ENCODE measurements at places on chromosomes 16 and 17. TPM values are rescaled to one million over a fixed set of nuclear protein-coding genes. Genes with fewer than 3 reads are reported as not detected.

Gene DCTN5
- total RNA-seq = 58.0 TPM

Gene CHST5
- total RNA-seq = 62.6 TPM

Gene AOC2
- not detected for total RNA-seq

Gene MAPT
- total RNA-seq = 0.35 TPM

Gene MT1G
- total RNA-seq = 149 TPM

Gene DHX58
- 12.8 TPM for total RNA-seq

Gene OR3A3
- not detected for total RNA-seq

Gene GABARAP
- total RNA-seq = 521 TPM

Gene RAMP2
- 9.9 TPM for total RNA-seq

Gene KRTAP3-1
- not detected for total RNA-seq

- no peak for DNase-seq
- no peaks in the 10 kb centered on the region for H3K4me1 ChIP-seq
- H3K4me3 ChIP-seq = no peak overlapping the region
- no peaks in the 10 kb centered on the region for H3K36me3 ChIP-seq
These were observed 188.6 kb downstream of the C16orf78 start for GRCh38 chr16:49562228-49562627.

DNA sequence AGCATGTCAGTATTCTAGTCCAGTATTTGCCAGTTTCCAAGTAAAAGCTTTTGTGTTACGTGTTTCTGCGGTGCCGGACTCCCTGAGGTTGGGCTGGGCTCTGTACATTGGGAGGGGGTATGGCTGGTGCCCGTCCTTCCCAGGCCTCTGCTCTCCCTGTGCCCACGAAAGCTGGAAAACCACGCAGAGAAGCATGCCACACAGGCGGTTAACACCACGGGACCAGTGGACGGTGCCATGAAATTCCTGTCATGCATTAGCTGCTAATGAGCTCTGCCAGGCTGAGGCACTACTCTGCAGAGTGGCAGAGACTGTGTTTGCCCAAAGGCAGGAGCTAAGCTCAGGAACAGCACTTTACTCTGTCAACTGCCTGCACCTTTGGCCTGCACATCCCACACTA, 8.1 kb downstream of the SMIM5 start:
- no peak for DNase-seq
- no peaks in the 10 kb centered on the region for H3K4me1 ChIP-seq
- H3K27me3 ChIP-seq = no peaks in the 10 kb centered on the region
- H3K27ac ChIP-seq = peak overlapping the region; percentile 62
- H3K4me3 ChIP-seq = no peak overlapping the region
- no peaks in the 10 kb centered on the region for H3K36me3 ChIP-seq

DNA sequence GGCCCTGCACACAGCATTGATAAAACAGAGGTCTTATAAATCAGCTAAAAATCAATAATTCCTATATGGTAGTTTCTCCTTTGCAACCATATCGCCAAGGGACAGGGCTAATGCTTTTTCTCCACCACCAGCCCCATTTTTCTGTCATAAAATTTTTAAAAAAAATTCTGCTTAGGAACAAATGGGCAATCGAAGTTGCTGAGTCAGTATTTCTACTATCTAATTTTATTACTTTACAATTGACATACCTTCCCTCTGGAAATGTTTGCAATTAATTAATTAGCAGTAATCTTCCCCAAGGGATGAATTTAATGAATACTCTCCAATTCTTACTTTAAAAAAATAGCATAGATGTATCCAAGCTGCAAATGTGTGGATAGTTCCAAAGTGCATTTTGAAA, 1.7 kb upstream of the IRX6 start:
- no peak overlapping the region for H3K27ac ChIP-seq
- no peak for DNase-seq
- H3K27me3 ChIP-seq = peaks cover 11% of the 10 kb centered on the region

DNA sequence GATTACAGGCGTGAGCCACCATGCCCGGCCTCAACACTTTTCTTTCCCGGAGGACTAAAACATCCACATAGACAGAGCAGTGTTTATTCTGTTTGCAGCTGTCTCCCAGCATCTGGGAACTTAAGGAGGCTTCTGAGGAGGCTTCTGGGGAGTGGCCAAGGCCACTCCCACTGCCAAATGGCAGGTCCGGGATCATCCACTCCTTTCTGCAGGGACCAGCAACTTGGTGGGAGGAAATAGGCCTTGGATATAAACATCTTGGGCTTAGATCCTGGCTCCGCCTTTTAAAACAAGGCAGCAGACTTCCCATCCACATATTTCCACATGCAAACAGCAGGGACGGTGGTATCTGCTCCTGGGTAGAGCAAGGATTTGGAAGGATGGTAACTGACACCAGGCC, 14.1 kb upstream of the SPATA32 start:
- no peaks in the 10 kb centered on the region for H3K27me3 ChIP-seq
- H3K27ac ChIP-seq = no peak overlapping the region
- peaks cover 48% of the 10 kb centered on the region for H3K36me3 ChIP-seq
- no peak overlapping the region for H3K4me3 ChIP-seq
- no peak for DNase-seq
- H3K4me1 ChIP-seq = no peaks in the 10 kb centered on the region

DNA sequence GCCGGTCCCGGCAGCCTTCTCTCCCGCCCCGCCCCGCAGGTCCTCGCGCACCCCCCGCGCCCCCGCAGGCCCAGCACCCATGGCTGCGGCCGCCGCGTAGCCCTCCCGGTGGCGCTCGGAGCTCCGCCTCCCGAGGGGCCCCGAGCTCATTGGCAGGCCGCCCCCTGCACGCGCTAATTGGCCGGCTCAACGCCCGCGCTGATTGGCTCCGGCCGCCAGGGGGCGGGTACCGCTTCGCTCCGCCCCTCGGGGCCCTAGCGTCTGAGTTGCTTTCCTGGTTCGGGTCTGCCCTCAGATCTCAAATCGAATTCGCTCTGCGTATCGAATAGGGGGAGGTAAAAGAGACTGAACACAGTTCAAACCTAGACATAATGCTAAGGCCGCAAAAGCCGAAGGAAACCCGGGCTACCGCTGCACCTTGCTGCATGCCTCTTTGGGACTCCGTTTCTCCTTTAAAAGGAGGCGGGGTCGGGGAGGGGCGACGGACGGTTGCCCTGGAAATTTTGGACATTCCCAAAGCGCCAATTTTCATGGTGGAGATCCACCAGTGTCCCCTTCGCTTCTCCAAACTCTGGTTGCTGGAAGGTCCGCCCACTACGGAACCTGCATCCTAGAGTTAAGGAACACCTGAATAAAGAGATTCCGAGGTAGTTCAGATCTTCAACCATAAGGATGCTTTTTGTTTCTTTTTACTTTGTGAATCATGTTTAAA, at the start of gene DEXI:
Gene DEXI, minus strand, starts transcription at position 117 of the 712 bp plus-strand sequence. CDS start 463 bp downstream, outside the sequence.
- H3K27ac ChIP-seq = peak within 1 kb of the TSS; percentile 87
- H3K27me3 ChIP-seq = no peaks in the 10 kb centered on the region
- H3K4me3 ChIP-seq = peak within 1 kb of the TSS; percentile 90
- no peaks in the 10 kb centered on the region for H3K36me3 ChIP-seq
- peaks cover 33% of the 10 kb centered on the region for H3K4me1 ChIP-seq

DNA sequence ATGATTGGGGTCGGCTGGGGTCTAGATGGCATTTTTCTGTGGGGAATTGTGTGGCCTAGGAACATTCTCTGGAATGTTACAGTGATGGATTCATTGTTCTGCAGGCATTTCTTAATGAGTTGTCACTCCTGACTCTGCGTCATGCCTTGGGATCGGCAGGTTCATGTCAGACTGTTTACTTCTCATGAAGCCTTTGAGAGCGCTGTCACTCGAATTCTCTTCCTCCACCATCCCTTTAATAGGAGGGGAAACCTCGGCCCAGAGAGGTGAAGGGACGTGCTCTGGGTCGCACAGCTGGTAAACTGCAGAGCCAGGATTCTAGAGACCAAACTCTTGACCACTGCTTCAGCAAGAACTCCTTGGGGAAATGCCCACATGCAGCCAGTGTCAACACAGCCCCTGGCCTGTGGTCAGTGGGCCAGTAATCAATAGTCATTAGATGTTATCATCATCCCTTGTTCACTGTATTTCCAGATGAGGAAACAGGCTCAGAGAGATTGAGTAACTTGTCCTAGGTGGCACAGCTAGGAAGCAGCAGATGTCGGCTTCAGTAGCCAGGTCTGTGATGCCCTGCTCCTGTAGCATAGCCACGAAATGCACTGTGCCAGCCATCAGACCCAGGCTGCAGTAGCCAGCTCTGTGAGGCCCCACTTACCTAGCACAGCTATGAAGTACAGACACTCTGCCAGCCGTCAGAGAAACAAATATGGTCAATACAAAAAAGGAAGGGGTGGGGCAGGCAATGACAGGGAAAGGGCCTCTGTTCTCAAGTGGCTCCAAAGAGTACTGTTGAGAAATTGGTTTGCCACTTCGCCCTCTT, 259.0 kb downstream of the CPPED1 start:
- H3K27ac ChIP-seq = no peak overlapping the region
- no peak overlapping the region for H3K4me3 ChIP-seq
- H3K36me3 ChIP-seq = no peaks in the 10 kb centered on the region
- H3K4me1 ChIP-seq = no peaks in the 10 kb centered on the region

- H3K27me3 ChIP-seq = no peaks in the 10 kb centered on the region
- no peak for DNase-seq
- no peaks in the 10 kb centered on the region for H3K4me1 ChIP-seq
- no peak overlapping the region for H3K4me3 ChIP-seq
These were observed 25.6 kb downstream of the MSI2 start for GRCh38 chr17:57281887-57282286.

DNA sequence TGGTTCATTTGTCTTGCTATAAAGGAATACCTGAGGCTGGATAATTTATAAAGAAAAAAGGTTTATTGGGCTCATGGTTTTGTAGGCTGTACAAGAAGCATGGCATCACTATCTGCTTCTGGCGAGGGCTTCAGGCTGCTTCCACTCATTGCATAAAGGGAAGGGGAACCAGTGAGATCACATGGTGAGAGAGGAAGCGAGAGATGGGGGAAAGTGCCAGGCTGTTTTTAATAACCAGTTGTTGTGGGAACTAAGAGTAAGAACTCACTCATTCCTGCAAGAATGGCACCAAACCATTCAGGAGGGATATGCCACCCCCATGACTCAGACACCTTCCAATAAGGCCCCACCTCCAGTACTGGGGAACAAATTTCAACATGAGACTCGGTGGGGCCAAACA, 24.3 kb downstream of the SPECC1 start:
- H3K4me3 ChIP-seq = no peak overlapping the region
- no peaks in the 10 kb centered on the region for H3K36me3 ChIP-seq
- H3K27me3 ChIP-seq = no peaks in the 10 kb centered on the region
- H3K27ac ChIP-seq = no peak overlapping the region
- H3K4me1 ChIP-seq = no peaks in the 10 kb centered on the region

DNA sequence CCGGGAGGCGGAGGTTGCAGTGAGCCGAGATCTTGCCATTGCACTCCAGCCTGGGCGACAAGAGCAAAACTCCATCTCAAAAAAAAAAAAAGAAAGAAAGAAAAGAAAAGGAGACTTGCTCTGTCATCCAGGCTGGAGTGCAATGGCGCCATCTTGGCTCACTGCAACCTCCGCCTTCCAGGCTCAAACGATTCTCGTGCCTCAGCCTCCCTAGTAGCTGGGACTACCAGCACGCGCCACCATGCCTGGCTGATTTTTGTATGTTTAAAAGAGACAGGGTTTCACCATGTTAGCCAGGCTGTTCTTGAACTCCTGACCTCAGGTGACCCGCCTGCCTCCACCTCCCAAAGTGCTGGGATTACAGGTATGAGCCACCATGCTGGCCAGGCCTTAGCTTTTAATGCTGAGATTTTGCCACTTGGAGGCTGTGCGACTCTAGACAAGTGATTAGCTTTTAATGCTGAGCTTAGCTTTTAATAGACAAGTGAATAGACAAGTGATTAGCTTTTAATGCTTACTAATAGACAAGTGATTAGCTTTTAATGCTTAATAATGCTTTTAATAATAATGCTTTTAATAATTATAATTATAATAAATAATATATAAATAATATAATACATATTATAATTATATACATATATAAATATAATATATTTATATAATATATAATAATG, 9.6 kb downstream of the LDAF1 start:
- no peak for DNase-seq
- H3K27ac ChIP-seq = no peak overlapping the region
- no peak overlapping the region for H3K4me3 ChIP-seq

DNA sequence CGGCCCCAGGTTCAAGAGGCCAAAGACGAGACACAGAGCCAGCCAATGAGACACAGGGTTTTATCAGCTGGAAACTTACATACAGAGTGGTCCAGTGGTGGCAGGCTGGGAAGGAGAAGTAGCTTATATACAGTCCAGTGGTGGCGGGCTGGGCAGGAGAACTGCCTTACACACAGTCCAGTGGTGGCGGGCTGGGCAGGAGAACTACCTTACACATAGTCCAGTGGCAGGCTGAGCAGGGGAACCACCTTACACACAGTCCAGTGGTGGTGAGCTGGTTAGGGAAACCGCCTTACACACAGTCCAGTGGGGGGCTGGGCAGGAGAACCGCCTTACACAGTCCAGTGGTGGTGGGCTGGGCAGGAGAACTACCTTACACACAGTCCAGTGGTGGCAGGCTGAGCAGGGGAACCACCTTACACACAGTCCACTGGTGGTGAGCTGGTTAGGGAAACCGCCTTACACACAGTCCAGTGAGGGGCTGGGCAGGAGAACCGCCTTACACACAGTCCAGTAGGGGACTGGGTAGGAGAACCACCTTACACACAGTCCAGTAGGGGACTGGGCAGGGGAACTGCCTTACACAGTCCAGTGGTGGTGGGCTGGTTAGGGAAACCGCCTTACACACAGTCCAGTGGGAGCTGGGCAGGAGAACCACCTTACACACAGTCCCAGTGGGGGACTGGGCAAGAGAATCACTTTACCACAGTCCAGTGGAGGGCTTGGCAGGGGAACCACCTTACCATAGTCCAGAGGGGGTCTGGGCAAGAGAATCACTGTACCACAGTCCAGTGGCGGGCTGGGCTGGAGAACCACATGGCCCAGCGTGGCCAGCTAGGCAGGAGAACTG, 90.9 kb downstream of the GAS7 start:
- H3K4me1 ChIP-seq = no peaks in the 10 kb centered on the region
- H3K4me3 ChIP-seq = no peak overlapping the region
- H3K36me3 ChIP-seq = no peaks in the 10 kb centered on the region
- no peaks in the 10 kb centered on the region for H3K27me3 ChIP-seq
- H3K27ac ChIP-seq = no peak overlapping the region

DNA sequence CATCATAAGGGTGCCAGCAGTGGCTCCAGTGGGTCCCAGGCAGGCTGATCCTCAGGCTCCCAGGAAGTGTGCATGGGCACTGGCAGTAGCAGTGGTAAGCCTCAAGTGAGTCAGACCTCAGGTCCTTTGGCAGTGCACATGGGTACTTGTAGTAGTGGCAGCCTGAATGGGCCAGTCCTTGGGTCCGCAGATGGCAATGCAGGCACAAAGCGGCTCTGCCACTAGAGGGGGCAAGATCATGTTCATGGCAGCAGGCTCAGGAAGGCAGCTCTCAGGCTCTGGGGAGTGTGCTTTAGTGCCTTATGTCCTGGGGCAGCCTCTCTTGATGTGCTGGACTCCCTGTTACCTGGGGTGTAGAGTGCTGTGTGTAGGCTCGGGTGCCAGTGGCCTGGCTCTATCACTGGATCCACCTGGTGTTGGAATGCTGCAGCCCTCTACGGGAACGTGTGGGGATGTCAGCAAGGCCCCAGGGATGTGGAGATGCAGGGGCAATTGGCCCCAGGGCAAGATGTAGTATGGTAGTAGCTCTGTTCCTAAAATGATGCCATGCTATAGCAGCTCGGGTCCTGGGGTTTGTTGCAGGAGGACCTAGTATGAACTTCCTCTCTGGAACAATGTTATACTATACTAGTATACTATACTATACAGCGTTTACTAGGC, 11.0 kb downstream of the ACSM3 start:
- H3K4me1 ChIP-seq = no peaks in the 10 kb centered on the region
- peak; percentile 79 for DNase-seq
- peaks cover 9% of the 10 kb centered on the region for H3K36me3 ChIP-seq
- no peaks in the 10 kb centered on the region for H3K27me3 ChIP-seq
- no peak overlapping the region for H3K27ac ChIP-seq
- H3K4me3 ChIP-seq = no peak overlapping the region

Data from Peyer's patch (tissue), 4 donors.